Cerebellum (tissue), 4 donors: ENCODE measurements at places on chromosomes 11 and 22. TPM values are rescaled to one million over a fixed set of nuclear protein-coding genes. Genes with fewer than 3 reads are reported as not detected.

- no peak for DNase-seq
These were observed 150.0 kb upstream of the BLID start for GRCh38 chr11:122265981-122266380.

DNA sequence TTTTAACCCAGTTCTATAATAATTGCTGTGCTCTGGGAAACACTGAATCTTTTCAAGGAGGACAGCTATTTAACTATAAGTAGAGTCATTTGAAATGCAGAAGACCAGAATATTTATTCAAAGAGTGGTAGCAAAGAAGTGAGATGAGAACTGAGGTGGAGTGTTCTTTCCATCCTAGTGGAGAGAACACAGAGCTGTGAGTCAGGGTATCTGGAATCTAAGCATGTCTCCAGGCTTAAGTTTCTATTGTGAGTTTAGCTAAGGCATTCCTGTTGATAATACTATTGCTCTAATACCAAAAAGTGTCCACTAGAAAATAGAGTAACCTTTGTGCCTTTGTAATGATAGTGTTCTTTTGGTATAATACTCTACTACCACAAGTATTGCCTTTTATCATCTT is 32.4 kb downstream of the JAM3 start:
- DNase-seq: no peak

DNA sequence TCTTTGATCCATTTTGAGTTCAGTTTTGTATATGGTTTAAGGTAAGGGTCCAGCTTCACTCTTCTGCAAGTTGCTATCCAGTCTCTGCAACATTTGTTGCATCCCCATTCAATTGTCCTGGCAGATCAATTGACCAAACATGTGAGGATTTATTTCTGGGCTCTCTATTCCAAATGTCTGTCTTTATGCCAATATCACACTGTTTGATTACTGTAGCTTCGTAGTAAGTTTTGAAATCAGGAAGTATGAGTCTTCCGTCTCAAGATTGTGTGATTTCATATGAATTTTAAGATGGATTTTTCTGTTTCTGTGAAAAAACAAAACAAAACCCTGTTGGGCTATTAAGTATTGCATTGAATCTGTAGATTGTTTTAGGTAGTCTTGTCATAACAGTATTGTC is 17.0 kb downstream of the APLP2 start:
- no peak for DNase-seq

GRCh38 chr11:62017878-62018655 is 50.6 kb upstream of the FTH1 start:
- no peak for DNase-seq

GRCh38 chr11:44057340-44057739 is 8.7 kb upstream of the ACCS start:
- peak; percentile 8 for DNase-seq

DNA sequence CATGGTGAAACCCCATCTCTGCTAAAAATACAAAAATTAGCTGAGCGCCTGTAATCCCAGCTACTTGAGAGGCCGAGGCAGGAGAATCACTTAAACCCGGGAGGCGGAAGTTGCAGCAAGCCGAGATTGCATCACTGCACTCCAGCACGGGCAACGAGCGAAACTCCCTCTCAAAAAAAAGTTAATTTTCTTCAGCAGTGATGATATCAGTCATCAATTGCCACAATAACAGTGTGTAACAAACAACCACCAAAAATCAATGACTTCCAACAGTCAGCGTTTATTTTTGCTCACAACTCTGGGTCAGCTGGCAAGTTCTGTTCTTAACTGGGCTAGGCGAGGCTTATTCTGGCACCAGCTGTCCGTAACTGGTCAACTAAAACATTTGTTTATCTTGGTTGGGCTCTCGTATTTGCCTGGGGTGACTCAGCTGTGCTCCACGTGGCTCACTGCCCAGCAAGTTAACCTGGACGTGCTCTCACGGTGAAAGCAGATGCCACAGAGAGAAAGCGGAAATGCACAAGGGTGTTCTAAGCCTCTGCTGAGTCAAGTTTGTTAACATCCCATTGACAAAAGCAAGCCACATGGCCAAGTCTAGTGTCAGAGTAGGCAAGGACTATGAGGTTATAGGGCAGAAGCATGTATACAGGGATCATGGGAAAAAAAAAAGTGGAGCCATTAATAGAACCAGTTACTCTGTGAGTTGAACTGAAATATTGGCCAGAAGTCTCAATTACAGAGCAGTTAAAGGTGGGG is 52.1 kb downstream of the LHFPL7 start:
- no peak for DNase-seq

SLN gene
- 21.1 TPM for total RNA-seq

TMPRSS4 gene
- total RNA-seq: not detected

OR5P2 gene
- not detected for total RNA-seq

- no peak for DNase-seq
These were observed 93.8 kb upstream of the ALX4 start for GRCh38 chr11:44403587-44404273.

DNA sequence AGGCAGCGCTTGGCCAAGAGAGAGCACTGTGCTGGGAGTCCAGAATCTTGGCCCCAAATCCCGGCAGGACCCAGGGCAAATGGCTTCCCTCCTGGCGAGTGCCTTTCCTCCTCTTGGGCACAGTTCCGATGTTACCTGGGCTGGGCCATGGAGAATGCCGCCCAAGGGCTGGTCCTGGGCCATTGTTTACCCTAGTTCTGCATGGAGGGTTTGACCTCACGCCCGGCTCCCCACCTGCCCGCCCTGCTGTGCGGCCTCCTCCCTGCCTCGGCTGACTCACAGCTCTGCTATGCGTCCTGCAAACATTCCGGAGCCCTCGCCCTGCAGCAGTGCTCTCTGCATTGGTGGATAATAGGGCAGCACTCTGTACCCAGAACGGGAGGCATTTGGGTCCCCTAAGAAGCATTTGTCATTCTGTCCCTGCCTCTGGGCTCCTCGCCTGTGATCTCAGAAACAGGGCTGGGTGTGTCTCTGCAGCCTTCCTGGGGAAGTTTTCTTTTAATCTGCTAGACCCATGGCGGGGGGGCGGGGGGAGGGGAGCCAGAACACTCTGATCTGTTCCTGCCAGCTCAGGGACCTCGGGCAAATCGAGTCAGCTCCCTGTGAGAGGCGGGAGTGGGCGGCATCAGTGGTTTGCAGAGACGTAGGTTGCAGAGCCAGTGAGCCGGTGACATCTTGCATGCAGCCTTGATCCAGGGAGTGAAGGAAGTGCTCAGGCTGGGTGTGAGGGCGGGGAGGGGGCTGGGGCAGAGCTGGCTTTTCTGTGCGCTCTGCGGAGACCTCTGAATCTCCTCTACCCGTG is 32.9 kb upstream of the SMIM38 start:
- DNase-seq: no peak

MMP8 gene
- 0.09 TPM for total RNA-seq

DNA sequence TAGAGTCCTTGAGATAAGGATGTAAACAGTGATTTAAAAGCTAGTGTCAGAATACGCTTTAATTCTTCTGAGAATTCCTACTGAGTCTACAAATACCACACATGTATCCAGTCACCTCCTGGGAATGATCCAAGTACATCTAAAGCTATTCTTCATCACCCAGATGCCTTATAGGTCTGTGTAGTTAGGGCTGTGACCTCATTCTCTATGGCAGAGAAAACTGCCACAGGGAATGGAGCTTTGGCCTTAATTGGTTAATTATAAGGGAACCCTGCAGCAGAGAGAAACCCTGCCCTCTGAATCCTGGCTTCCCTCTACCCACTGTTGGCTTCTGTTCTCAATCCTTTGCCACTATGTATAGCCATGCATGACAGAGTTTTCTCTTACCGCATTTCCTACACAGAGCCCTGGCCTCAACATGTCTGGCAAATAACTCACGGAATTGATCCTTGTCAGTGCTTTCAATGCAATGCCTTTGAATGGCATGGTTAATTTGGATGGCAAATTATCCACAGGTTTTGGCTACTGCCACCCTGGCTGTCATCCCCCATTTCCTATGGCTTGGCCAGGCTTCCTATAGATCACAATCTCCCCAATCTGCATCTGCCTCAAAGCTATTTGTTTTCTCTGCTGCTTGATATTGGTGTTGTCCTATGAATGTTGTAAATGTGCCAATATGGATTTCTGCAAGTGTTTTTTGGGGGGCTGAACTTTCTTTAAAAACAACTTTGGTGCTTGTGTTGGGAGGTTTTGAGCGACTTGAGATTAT is 2.9 kb downstream of the DIXDC1 start:
- peak; percentile 54 for DNase-seq

DNA sequence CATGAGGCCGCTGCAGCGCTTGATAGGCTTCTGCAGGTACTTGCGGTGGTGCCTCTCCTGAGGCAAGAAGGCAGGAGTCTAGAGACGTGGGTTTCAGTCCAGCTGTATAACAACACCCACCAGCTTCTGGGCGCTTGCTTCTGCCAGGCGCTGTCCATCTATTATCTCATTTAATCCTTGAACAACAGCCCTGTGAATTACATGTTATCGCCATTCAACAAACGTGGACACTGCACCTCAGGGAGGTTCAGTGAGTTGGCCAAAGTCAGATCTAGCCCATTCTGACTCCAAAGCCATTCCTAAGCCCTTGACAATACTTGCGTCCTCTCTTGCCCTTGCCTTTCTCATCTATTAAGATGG is 436 bp upstream of the FAM181B start:
- no peak for DNase-seq

- DNase-seq: no peak
These were observed 465.2 kb downstream of the MIAT start for GRCh38 chr22:27122574-27122973.

GRCh38 chr11:57277845-57278720 is 41.0 kb upstream of the APLNR start:
- DNase-seq: peak; percentile 43

APOA4 gene
- total RNA-seq: 0.45 TPM

DNA sequence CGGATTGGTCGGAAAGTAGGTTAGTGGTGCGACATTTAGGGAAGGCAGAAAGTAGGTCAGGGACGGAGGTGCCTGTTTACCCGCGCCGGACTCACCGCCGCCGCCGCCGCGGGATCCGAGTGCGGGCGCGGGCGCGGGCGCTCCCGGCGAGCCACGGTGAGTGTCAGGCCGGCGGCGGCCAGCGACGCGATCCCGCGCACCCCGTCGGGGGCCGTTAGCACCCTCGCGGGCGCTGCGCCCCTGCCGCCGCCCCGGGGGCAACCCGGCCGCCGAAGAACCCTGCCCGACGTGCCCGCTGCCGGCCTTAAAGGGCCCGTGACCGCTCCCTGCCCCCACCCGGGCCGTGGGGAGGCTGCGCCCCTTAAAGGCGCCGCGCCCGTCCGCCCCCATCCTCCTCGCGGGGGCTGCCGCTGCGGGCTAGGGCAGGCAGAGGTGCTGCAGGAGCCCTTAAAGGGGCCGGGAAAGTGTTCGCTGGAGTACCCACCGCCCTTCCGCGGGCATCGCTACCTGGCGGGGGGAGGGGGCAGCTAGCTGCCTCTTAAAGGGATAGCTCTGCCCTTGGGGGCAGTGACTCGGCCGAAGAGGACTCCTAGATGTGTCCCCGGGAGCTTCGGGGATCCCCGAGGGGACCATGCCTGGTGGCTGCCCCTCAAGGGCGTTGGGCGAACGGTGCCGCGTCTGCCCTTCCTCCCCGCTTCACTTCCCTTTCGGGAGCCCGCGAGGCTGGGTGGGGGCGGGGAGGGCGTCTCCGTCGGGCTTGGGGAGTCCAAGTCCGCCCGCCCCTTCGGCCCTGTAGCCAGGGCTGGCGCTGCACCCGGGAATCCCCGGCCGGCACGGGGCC is at the start of gene BMAL1:
BMAL1 (plus strand) TSS at position 23 of the 841 bp plus-strand sequence. CDS start 76,519 bp downstream, outside the sequence.
- DNase-seq: no peak

GRCh38 chr11:130531061-130531460 is 82.6 kb downstream of the ADAMTS15 start:
- DNase-seq: no peak

OR5A1 gene
- total RNA-seq: not detected

DNA sequence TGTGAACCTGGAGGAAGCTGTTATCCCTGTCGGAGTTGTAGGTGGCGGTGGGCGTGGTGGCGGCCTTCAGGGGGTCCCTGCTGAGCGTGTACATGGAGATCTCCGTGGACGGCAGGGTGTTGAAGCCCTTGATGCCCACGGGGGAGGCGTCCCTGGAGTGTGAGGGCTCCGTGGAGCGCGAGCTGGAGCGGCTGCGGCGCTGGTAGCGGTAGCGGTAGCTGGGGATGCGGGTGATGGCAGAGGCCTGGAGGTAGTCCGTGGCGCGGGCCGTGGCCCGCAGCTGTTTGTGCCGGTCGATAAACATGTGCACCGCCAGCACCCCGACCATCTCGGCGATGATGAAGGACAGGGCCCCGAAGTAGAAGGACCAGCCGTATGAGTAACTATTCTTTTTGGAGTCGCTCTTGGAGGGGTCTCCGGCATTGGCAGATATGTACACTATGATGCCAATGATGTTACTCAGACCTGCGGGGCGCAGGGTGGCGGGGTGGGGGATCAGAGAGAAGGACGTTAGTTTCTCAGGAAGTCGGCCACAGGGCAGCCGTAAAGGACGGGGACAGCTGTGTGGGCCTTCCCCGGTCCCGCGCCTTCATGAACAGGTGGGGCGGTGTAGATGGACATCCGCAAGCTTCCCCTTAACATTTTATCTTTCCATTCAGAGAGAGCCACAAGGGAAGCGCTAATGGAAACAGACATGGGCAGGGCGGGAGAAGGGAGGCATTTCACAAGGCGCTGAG is 35.6 kb upstream of the EIF3D start:
- no peak for DNase-seq

DNA sequence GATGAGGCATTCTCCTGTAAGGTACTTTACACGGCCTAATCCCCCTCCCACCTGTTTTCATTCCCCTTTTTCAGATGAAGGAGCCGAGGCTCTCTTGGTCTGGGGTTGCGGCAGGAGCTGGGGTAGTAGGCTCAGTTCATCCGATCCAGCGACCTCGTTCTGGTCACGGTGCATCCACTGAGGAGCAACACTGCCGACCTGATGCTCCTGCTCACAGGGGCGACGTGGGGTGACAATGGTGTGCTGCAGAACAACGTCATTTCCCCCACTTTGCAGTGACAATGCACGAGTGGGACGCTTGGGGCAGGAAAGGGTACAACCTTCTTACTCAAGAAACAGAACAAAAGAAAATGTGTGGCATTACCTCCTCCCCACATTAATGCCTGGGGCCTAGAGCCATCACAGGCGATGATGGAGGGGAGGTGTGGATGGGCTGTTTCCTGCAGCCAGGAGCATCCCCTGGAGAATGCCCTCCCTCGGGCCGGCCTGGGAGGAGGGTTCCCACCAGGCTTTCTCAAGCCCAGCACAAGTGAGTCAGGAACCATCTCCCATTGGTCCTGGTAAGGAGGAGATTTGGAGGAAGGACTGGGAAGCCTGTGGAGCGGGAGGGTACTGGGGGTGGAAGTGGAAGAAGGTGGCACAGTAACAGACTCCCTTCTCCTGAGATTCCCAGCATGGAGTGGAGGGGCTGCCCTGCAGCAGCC is 125.6 kb downstream of the SPATA19 start:
- DNase-seq: no peak

- no peak for DNase-seq
These were observed 22.2 kb downstream of the CASP5 start for GRCh38 chr11:105000797-105001196.

- DNase-seq: no peak
These were observed 137.3 kb upstream of the TENM4 start for GRCh38 chr11:79578116-79578515.

GRCh38 chr22:47943729-47944700 is 1181.6 kb downstream of the TBC1D22A start:
- DNase-seq: no peak
